ENCODE measurements at places on chromosomes 3 and 15.
A peak's percentile ranks its signal among the peaks of the same experiment; 100 is the strongest.

- peak; percentile 30 for DNase-seq
These were observed 59.6 kb downstream of the NPTN start for GRCh38 chr15:73573572-73573971.

DNA sequence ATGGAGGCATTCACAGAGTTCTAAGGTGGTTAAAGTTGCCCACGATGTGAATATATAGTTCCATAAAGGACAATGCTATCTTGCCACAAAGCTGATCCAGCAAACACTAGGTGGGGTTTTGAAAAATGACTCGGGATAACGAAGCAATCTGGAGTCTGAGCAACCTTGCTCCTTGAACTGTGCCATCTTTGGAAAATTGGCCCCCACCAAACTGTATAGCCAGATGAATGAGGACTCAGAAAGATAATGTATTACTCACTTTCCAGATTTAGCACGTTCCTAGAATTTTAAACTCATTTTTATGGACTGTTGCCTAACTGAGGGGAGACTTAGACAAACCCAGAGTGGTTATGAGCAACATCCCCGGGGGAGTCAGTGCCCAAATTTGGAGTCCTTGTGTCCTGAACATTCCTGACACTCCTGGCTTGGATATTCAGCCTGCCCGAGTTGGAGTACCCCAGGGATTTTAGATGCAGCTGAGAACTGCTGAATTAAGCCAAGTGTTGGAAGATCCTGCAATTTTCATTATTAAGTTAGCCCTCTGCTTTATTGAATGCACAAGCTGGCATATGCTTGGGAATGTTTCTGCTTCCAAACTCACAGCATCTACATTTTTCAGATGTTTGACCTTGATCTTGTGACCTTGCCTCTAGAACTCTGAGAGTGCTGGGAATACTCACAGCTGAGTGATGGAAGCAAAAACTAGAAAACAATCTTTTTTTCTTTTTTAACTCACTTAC is 8.8 kb upstream of the MAGI1 start:
- DNase-seq, result peak; percentile 99

GRCh38 chr15:101239724-101240136 is 12.1 kb downstream of the CHSY1 start:
- no peak for DNase-seq

- peak; percentile 80 for DNase-seq
These were observed 6.1 kb upstream of the DUSP7 start for GRCh38 chr3:52062505-52062904.

GRCh38 chr15:45550436-45550835 is 27.9 kb upstream of the SLC30A4 start:
- DNase-seq, result peak; percentile 89

- DNase-seq, result peak; percentile 66
These were observed 445.1 kb downstream of the MECOM start for GRCh38 chr3:169218314-169218983.

DNA sequence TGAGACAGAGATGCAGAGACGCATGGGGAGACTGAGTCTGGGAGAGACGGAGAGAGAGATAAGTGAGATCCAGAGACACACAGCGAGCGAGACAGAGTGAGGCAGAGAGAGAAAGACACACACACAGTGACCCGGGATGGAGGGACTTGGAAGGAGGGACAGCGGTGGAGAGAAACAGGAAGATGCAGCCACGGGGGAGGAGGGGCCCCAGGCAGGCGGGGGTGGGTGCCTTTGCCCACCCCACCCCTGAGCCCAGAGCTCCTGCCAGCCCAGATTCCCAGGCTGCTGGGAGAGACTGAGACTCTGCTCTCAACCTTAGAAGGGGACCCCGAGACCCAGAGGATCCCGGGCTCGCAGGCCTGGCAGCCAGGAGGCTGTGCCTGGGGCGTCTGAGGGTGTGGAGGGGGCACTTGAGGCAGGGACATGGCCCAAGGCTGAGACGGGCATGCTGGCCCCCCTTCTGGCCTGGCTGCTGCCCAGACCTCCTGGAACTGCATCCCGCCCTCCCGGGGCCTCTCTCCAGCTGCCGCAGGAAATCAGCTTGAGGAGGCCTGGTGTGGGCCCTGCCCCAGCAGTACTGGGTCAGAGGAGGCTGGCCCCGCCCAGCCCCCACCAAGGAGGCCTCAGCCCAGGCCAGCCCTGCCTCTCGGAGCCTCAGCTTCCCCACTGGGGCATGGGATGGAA is 18.1 kb downstream of the H1-8 start:
- peak; percentile 87 for DNase-seq

- DNase-seq, result no peak
These were observed 84.4 kb upstream of the KCNMB2 start for GRCh38 chr3:178451799-178452198.

- no peak for DNase-seq
These were observed 198.5 kb downstream of the CDIN1 start for GRCh38 chr15:36777926-36778325.

DNA sequence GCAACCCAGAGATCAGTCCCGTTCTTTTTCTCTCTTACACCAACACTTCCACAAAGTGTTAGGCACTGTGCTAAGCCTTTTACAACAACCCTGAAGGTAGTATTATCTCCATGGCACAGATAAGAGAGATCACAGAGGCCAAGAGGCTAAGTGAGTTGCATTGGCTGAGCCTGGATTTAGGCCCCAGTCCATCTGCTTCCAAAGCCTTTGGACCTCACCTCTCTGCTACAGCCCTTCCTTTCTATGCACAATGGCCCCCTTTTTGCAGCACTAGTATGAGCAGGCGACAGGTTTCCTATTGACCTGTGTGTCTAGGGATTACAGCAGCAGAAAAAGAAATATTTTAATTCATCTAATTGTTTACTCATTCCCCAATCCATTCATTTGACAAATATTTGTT is 76.2 kb downstream of the CRYGS start:
- no peak for DNase-seq

GRCh38 chr15:91338766-91339165 is 238.7 kb downstream of the SV2B start:
- peak; percentile 6 for DNase-seq

- DNase-seq, result no peak
These were observed 1.0 kb downstream of the TAMM41 start for GRCh38 chr3:11845651-11846050.

DNA sequence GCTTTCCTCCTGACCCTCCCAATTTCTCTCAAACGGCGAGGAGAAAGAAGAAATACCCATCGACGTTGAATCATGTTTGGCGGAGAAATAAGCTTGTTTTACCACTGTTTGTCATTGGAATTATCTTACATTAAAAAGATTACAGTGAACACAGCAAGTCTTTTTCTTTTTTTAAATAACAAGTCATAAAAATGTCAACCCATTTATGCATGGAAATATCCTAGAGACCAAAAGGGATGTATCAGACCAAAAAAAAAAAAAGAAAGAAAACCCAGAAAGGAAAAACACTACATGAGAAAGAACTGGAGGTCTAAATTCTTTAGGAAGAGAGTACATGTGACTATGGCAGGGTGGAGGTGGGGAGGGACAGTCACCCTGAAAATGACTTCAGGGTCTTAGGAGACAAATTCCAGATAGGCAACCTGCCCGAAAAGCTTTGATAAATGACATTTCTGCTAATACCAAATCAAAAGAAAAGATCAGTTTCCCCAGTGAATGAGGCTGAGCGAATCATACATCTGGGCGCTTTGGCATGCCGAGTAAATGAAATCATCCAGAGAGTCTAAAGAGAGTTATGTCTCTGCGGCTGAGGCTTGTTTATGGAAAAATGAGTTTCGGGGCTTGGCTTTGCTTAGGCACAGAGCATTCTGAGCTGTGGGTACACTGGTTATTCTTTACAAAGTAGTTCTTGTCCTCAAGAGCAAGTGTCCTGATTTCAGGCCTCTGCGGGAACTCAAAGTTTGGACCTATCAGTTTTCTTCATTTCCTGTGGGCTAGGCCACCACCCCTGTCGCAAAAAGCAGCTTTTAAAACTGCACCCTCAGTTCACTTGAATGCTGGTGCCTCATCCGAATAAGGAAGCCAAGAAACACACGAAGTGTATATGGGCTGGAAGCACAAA is 110.1 kb upstream of the TGFBR2 start:
- peak; percentile 87 for DNase-seq

GRCh38 chr3:49803465-49804140 is 542 bp downstream of the INKA1 start:
- no peak for DNase-seq

DNA sequence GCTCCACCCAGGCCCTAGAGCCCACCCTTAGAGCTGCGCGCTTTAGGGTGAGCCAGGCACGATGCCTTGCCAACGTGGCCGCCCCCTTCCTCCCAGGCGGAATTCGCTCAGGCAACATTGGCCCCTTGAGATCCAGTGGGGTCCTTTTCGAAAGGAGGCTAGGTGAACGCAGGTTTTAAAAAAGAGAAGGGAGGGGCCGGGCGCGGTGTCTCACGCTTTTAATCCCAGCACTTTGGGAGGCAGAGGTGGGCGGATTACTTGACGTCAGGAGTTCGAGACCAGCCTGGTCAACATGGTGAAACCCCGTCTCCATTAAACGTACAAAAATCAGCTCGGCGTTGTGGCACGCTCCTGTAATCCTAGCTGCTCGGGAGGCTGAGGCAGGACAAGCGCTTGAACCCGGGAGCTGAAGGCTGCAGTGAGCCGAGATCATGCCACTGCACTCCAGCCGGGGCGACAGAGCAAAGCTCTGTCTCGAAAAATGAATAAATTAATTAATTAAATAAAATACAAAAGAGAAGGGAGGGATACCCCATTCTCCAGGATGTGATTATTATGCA is 984 bp upstream of the RPP25 start:
- no peak for DNase-seq

DNA sequence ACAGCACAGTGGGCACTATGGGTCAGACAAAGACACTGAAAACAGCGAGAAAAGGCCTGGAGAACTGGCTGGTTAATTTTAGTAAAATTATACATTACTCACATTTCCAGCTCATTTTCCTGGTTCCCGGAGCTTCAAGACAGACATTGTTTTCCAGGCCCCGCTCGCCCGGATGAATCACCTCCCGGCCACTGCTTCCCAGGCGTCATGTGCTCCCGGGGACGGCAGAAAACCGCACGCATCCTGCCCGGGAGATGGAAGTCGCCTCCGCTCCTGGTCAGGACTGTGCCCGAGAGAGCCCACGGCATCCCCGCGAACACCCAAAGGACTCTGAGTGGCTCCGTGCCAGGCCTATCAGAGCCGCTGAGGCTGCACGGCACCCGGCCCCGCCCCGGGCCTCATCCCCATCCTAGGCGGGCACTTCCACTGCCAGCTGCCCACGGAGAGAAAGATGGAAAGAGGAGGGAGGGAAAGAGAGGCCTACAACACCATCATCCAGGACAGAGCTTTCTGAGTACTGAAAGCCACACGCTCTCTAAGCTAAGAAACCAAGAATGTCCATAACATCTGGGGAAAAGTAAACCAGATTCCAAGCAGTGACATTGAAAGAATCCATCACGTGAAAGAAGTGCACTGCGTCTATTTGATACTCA is 75.1 kb downstream of the VGLL4 start:
- DNase-seq, result peak; percentile 97

DNA sequence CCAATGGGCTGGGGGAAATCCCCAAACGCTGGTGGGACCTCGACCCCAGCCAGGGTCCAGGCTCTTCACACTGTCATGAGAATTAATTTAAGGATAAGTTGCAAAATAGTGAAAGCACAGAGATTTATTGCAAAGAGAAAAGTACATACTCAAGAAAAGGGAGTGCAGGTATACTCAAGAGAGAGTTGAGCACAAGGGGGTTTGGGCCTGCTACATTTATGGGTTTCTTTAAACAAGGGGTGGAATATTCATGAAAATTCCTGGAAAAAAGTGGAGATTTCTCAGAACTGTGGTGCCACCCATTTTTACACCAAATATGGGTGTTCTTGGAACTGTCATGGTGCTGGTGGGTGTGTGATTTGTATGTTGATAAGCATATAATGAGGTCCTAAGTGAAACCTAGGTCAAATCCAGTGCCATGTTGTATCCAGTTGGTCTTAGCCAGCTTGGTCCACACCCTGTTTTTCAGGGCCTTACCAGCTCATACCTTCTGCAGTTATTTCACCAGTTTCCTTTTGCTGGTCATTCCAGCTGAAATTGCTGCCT is 32.6 kb upstream of the NEO1 start:
- no peak for DNase-seq

DNA sequence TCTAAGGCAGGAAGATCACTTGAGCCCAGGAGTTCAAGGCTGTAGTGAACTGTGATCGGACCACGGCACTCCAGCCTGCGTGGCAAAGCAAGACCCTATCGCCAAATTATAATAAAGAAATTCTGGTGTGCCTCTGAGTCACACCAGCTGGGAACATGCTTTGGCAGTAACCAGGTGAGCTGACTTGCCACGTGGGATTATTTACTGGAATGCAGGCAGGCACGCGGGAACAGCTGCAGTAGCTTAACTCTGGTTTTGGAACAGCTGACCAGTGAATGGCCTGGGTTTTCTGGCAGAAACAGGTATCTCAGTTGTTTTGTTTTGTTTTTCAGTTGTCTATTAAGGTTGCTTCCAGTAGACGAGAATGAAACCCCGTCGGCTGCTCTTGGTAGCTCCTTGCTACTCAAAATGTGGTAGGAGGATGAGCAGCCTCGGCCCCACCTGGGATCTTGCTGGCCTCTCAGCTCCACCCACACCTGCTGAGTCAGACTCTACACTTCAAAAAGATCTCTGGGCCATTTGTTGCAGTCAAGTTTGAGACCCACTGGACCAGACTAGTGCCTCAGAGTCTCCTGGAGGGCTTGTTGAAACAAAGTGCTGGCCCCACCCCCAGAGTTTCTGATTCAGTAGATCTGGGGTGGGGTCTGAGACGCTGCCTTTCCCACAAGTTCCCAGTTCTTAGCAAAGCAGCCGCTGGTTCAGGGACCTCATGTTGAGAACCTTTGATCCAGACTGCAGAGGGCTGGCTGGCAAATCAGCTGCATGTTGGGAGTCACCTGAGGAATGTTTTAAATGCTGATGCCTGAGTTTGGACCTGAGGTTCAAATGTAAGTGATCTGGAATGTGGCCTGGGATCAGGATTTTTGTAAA is 26.6 kb downstream of the IDH2 start:
- DNase-seq, result no peak

GRCh38 chr3:109297496-109297895 is 18.8 kb downstream of the DPPA2 start:
- DNase-seq, result no peak

GRCh38 chr3:4977853-4978203 is 1.4 kb upstream of the BHLHE40 start:
- DNase-seq, result no peak

DNA sequence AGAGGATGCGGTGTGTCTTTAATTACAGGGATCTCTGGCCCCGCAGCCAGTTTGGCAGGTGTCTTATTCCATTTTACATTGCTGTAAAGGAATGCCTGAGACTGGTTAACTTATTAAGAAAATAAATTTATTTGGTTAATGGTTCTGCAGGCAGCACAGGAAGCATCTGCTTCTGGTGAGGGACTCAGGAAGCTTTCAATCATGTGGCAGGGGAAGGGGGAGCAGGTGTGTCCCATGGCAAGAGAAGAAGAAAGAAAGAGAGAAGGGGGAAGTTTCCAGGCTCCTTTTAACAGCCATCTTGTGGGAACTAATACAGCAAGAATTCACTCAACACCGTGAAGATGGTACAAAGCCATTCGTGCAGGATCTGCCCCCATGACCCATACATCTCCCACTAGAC is 128.0 kb upstream of the CRBN start:
- DNase-seq, result no peak

GRCh38 chr3:38368238-38368637 is 21.7 kb downstream of the XYLB start:
- no peak for DNase-seq
